Gastrocnemius medialis (tissue), 4 donors: ENCODE measurements at places on chromosomes 1 and 21. TPM values are rescaled to one million over a fixed set of nuclear protein-coding genes. Genes with fewer than 3 reads are reported as not detected.

Gene OR2G6
- not detected for total RNA-seq

Gene AK2
- total RNA-seq: 169 TPM

Gene SPRR2A
- not detected for total RNA-seq

Gene ATXN7L2
- total RNA-seq: 12.1 TPM

Gene NCMAP
- not detected for total RNA-seq

Gene SV2A
- 0.33 TPM for total RNA-seq

Gene SELE
- 0.20 TPM for total RNA-seq

Gene RABIF
- total RNA-seq: 9.2 TPM

Gene OR2L13
- not detected for total RNA-seq

Gene SYT6
- total RNA-seq: 0.20 TPM

Gene OR10J1
- not detected for total RNA-seq

Gene CLIC6
- total RNA-seq: 0.49 TPM

Gene OR2L5
- total RNA-seq: not detected

Gene FAM163A
- total RNA-seq: not detected

Gene APCS
- 1.5 TPM for total RNA-seq

Gene ARHGEF10L
- total RNA-seq: 61.9 TPM

Gene SPEN
- 21.7 TPM for total RNA-seq

Gene SH2D2A
- total RNA-seq: not detected

Gene DR1
- 26.8 TPM for total RNA-seq

Gene CLCA4
- total RNA-seq: not detected

Gene KLHDC9
- 0.89 TPM for total RNA-seq

Gene SPRTN
- total RNA-seq: 8.7 TPM

Gene AMIGO1
- 13.6 TPM for total RNA-seq

Gene SPRR2B
- total RNA-seq: not detected

Gene STPG1
- total RNA-seq: 0.51 TPM

Gene LCE1C
- not detected for total RNA-seq

Gene PAQR6
- 0.16 TPM for total RNA-seq

Gene SLC44A3
- total RNA-seq: 0.19 TPM

Gene EEIG2
- 1.3 TPM for total RNA-seq

Gene TRNP1
- total RNA-seq: 1.2 TPM

Gene MAN1C1
- total RNA-seq: 2.3 TPM

Gene DMRTA2
- total RNA-seq: not detected

Gene GJB5
- total RNA-seq: not detected

Gene ERICH3
- not detected for total RNA-seq

Gene OR2W3
- total RNA-seq: not detected

Gene PLXNA2
- 12.8 TPM for total RNA-seq

Gene CCDC190
- not detected for total RNA-seq

Gene CHI3L2
- total RNA-seq: 2.3 TPM

Gene IFNLR1
- 6.3 TPM for total RNA-seq

Gene S100B
- total RNA-seq: 1.3 TPM

Gene PGLYRP3
- not detected for total RNA-seq

Gene PRRX1
- 48.3 TPM for total RNA-seq

Gene KCNE1
- total RNA-seq: 2.9 TPM

Gene FAM72B
- total RNA-seq: not detected

Gene LCE1B
- total RNA-seq: not detected

Gene SSX2IP
- 7.0 TPM for total RNA-seq

Gene FAM131C
- total RNA-seq: not detected

Gene GNG4
- total RNA-seq: not detected

Gene TIE1
- 15.9 TPM for total RNA-seq

Gene AMPD1
- 65.4 TPM for total RNA-seq

Gene ANKRD34A
- total RNA-seq: 19.0 TPM

Gene TOR1AIP2
- 78.7 TPM for total RNA-seq

Gene FBLIM1
- 1.4 TPM for total RNA-seq

Gene PRR9
- total RNA-seq: not detected

Gene CTSE
- total RNA-seq: not detected

Gene ZSWIM5
- total RNA-seq: 0.80 TPM
